ENCODE measurements at places on chromosomes 6 and 20. TPM values are rescaled to one million over a fixed set of nuclear protein-coding genes. Genes with fewer than 3 reads are reported as not detected.

- no peak for DNase-seq
These were observed 157.0 kb upstream of the INSM1 start for GRCh38 chr20:20210943-20211273.

DNA sequence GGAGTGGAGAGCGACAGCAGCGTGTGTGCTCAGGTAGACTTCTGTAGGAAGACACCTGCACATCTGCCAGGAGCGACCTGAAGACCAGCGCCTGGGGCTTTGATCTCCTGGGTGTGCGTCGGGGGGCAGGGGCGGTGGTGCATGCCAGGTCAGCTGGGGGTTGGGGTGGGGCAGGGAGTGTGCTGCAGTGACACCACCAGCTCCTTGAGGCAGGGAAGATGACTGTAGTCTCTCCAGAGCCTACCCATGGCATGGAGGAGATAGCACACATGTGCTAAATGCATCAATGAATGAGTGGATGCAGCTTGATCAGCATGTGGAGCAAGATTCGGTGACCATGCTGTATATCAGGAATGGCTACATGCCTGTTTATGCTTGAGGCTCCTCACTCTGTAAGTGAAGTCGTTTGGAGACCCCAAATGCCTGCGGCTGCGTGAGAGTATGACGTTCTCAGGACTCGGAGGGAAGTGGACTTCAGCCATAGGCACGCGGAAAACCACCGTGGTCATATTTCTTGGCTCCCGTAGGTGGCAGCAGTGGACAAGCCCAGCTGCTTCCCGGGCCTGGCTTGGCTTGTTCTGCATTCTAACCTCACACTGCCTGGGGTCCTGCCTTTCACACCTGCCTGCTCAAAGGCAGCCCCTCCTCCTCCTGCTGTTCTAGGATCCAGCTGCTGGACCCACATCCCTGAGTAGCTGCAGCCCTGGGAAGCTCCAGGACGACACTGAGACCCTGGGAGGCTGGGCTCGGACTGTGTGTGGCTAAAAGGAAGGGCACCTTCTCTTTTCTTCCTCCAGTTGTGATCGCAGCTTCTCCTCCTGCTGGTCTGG, 39.4 kb upstream of the KCNK16 start:
- DNase-seq, result peak; percentile 43

- no peak for DNase-seq
These were observed 871.2 kb downstream of the TFAP2A start for GRCh38 chr6:9543649-9544048.

Gene TGM3
- polyA plus RNA-seq, result not detected

Gene PCSK2
- not detected for polyA plus RNA-seq

Gene CRYBG1
- polyA plus RNA-seq, result 19.0 TPM

DNA sequence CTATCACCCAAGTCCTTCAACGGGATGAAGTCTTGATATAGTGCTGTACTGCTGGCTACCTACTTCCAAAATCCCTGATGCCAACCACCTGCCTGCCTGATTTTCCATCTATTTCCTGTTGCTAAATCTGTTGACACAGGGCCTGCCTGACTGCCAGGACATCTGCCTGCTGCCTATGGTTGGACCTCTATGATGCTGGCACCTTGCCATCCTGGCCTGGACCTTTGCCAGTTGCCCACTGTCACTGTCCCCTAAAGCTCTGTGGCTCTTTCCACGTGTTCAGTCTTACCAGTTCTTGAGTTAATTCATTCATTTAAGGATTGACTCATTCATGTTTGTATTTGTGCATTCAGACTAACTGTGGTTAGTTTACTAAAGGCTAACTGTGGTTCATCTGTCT, 9.2 kb upstream of the RGS17 start:
- no peak for DNase-seq

GRCh38 chr6:143234734-143235133, 174.0 kb downstream of the AIG1 start:
- DNase-seq, result no peak

DNA sequence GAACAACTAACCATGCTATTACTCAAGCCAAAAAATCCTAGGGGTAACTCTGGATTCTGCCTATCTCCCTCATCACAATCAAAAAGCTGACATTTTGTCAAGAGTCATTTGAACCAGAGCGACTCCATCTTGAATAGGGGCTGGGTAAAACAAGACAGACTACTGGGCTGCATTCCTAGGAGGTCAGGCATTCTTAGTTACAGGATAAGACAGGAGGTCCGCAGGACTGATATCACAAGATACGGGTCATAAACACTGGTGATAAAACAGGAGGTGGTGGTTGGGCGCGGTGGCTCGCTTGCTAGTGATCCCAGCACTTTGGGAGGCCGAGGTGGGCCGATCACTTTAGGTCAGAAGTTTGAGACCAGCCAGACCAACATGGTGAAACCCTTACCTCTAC, 32.2 kb downstream of the C6orf52 start:
- DNase-seq, result no peak

Gene VSX1
- not detected for polyA plus RNA-seq

Gene ELOVL4
- not detected for polyA plus RNA-seq

Gene VIP
- polyA plus RNA-seq, result not detected

DNA sequence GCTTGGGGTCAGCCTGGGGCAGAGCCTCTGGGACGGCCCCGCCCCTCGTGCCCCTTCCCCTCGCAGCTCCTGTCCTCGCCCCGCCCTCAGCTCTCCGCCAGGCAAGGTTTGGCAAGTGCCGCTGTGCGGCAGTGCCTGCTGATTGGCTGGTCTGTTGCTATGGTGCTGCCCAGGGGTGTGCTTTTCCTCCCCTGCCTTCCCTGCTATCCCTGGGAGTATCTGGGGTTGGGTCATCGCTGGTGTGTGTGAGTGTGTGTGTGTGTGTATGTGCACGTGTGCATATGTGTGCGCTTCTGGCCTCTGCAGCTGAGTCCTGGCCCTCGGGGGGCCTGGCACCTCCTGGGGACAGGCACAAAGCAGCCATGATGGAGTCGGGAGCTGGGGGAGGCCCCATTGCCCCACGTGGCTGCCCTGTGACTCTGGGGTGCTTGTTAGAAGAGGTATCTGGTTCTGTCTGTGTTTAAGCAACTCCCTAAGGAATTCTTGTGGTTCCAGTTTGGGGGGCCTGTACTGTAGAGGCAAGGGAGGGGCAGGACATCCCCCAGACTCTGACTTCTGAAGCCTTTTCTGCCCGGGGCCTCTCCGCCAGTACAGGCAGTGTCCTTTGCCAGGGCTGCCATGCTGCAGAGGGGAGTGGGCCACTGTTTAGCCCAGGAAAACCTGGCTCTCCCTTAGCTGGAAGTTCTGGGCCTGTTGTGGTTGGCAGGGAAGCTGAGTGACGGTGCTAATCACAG, 6.9 kb downstream of the RTEL1 start:
- no peak for DNase-seq

Gene DPPA5
- polyA plus RNA-seq, result not detected

DNA sequence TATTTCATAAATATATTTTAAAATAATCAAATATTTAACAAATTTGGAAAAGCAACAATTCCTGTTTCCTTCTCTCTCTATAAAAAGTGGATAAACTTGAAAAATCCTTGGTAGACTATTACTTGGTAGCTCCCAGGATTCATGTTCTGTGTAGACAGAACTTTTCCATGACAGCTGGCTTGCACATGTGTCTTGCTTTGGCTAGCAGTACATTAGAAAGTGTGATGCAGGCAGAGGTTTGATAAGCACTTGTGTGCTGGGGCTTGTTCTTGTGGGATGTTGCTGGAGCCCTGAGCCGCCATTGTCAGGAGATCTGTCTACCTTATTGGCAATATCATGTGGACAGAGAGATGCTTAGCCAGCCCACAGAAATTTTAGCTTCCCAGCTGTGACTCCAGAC, 327.2 kb downstream of the CDKAL1 start:
- DNase-seq, result no peak

Gene SOX18
- not detected for polyA plus RNA-seq

- no peak for DNase-seq
These were observed 963.5 kb upstream of the SLC35B3 start for GRCh38 chr6:9398767-9399373.

Gene GLYATL3
- not detected for polyA plus RNA-seq

Gene TAAR5
- not detected for polyA plus RNA-seq

DNA sequence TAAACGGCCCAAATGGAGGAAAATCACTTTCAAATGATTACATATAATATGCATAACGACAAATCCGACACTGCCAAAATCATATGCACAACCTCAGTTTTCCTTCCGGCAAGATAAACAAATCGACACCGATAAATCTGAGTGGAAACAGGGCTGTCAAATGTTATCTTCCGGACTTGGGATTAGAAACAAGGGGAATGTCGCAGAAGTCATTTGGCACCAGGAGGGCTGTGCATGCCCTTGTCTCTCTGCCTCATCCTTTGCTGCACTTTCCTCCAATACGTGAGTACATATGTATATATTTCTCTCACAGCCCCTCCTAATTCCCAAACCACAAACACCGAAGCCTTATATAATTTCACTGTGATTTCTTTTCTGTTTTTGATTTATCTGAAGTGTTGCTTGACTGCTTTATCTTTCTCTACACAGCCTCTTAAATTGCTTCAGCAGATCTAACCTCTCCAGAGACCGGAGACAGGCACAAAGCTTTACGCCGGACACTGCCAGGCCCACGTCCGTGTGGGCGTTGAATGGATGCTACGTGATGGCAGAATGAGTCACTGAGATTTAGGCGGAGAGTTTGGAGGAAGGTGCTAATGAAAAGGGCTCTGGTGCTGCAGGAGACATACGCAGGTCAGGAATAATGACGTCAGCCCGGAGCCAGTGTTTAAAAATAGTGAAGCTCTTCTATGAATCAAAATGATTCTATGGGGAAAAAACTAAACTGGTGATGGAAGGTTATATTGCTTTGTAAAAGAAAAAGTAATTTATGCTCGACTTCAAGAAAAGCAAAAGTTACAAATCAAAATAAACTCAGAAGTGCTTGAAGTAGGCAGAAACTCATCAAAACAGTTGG, 21.0 kb upstream of the PRELID3B start:
- DNase-seq, result no peak

DNA sequence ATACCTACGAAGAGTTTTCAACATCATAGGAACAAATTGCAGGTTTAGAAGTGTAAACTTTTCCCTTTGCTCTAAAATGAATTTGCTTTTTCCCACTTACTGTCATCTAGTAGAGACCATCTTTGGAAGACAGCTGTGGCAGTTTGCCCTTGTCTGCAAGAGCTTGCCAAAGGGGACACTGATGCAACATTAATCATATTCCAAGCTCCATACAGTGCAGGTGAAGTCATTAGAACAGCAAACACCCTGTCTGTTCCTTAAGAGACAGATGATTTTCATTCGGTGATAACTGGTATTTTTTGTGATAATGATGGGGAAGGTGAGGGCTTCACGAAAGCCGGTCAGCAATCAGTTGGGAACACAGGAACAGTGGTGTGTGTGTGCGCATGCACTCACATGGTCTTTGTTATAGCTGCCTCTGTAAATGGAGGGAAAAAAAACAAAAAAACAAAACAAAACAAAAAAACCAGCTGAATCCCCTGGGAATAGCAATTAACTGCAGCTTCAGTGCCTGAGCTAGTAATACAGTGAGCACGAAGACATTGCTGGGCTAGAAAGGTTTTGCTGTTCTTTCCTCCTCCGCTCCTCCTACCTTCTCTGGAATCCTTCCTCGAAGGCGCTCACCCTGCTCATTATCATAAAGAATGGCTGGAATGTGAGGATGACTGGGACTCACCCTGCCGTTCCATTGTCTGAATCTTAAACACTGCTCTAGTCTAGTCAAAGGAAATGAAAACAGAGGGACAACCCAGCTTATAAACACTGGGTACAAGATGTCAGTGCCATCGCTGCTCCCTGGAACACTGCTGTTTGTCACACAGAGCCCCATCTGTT, 35.2 kb upstream of the KIF13A start:
- DNase-seq, result no peak

GRCh38 chr6:138897031-138897430, 91.0 kb downstream of the REPS1 start:
- no peak for DNase-seq

Gene C20orf144
- not detected for polyA plus RNA-seq

Gene RFX6
- polyA plus RNA-seq, result not detected

DNA sequence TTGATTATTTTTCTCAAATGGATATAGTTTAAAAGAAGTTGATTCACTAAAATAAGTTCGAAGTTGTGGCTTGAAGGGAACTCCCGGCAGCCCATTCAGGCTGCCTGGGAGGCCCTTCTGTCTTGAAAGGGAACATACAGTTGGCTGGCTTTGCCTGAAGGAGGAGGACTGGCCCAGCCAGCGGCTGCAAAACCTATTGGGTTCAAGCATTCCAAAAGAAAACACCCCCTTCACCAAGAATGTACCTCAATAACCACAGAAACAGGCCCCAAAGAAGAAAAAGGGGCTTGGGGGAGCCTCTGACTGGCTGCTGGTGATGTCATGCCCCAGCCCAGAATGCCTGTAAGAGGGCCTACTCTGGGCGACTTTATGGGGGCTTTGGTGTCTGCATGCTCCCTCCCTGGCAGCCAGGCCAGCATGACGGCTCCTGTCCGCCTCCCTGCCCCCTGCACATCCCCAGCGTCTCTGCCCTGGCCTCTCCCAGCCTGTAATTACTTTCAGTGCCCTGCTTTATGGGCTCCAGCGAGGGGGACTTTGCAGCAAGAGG, 36.5 kb downstream of the MAFB start:
- no peak for DNase-seq

- no peak for DNase-seq
These were observed 134.2 kb downstream of the GMDS start for GRCh38 chr6:2111162-2111677.

GRCh38 chr20:37627060-37627766, 66.6 kb upstream of the CTNNBL1 start:
- DNase-seq, result no peak

GRCh38 chr20:37376791-37377190, 30.9 kb downstream of the SRC start:
- DNase-seq, result no peak

- no peak for DNase-seq
These were observed 41.2 kb downstream of the SLC35D3 start for GRCh38 chr6:136963259-136963658.

DNA sequence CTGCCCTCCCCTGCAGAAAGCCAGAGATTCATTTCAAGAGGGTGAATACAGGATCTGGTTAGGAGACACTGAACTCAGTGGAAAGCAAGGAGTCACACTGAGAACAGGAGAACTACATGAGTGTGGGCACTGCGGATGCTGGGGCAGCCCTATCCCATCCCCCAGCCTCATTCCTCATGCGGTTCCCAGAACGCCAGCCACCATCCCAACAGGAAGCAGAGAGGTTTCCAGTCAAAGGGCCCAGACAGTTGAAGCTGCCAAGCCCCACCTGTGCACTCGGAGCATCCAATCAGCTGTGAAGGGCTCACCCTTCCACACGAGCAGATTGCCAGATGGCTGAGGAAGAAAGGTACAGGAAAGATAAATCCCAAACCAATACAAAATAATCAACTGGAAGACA, 50.7 kb upstream of the PRND start:
- DNase-seq, result no peak

Gene ACSS1
- 86.1 TPM for polyA plus RNA-seq

Gene MYL9
- polyA plus RNA-seq, result 2.4 TPM

Measured in naive B cell (primary cell).